Naive thymus-derived CD4-positive, alpha-beta T cell (primary cell): ENCODE measurements at places on chromosomes 13 and 19.

- H3K4me3 ChIP-seq: no peak overlapping the region
- H3K36me3 ChIP-seq: no peaks in the 10 kb centered on the region
- no peaks in the 10 kb centered on the region for H3K27me3 ChIP-seq
- no peak for DNase-seq
- no peaks in the 10 kb centered on the region for H3K4me1 ChIP-seq
Measured at GRCh38 chr13:93270769-93271742, 44.4 kb downstream of the GPC6 start.

DNA sequence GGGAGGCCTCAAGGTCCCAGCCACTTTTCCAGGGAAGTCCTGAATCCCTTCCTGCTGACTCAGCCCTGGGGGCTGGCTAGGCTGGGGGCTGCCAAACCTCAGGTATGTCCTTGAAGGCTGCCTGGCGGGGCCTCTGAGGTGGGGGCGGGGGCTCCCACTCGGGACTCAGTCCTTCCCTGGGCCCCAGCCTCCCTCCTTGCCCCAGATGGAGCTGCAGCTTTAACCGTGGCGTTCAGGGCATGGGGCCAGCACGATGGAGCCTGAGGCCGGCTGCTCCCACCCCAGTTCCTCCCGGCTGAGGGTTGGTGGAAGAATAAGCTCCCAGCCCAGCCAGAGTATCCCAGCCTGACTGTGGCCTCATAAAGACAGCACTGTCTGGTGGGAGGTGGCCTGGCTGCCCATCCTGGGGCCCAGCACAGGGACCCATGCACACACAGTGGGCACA, 12.4 kb downstream of the CILP2 start:
- no peaks in the 10 kb centered on the region for H3K4me1 ChIP-seq
- no peak for DNase-seq
- no peak overlapping the region for H3K4me3 ChIP-seq
- H3K27ac ChIP-seq: no peak overlapping the region
- H3K27me3 ChIP-seq: no peaks in the 10 kb centered on the region

DNA sequence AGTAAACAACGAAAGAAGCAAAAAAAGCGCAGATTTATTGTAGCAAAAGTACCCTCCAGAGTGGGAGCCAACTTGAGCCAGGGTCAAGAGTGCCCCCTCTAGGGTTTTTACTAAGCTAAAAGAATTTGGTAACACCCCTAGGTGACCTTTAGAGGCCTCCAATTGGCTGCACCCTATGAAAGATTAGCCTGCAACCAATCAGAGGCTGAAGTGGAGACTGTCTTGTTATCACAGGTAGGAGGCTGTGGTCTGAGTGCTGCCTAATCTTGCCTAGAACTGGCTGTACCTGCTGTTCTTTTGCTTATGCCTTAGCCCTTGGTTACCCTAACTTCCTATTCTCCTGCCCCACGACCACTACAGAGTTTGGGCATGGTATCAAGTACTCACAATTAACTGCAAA, 38.3 kb downstream of the ANKRD10 start:
- H3K36me3 ChIP-seq: no peaks in the 10 kb centered on the region
- no peak overlapping the region for H3K4me3 ChIP-seq
- DNase-seq: no peak

DNA sequence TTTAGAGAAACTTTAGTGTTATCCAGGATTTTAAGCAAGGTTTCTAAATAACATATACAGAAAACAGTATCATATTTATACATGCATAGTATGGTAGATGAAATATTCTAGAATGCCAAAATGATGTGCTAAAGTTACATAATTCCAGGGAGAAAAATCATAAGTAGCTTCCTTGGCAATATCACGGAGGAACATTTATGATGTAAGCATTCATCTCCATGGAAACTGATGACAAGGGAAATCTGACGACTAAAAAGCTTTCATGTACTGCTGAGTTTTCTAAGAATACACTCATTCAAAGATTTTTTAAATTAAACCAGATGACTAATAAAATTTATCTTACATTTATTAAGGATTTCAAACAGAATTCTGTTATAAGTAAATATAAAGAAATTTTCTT, 4.7 kb downstream of the TEX30 start:
- peaks cover 7% of the 10 kb centered on the region for H3K36me3 ChIP-seq
- H3K4me1 ChIP-seq: peaks cover 3% of the 10 kb centered on the region
- H3K27ac ChIP-seq: no peak overlapping the region
- DNase-seq: no peak
- H3K27me3 ChIP-seq: no peaks in the 10 kb centered on the region

- no peak for DNase-seq
- H3K36me3 ChIP-seq: no peaks in the 10 kb centered on the region
- H3K4me1 ChIP-seq: no peaks in the 10 kb centered on the region
- no peak overlapping the region for H3K27ac ChIP-seq
- no peak overlapping the region for H3K4me3 ChIP-seq
- H3K27me3 ChIP-seq: no peaks in the 10 kb centered on the region
Measured at GRCh38 chr19:5448374-5448773, 6.8 kb upstream of the ZNRF4 start.

DNA sequence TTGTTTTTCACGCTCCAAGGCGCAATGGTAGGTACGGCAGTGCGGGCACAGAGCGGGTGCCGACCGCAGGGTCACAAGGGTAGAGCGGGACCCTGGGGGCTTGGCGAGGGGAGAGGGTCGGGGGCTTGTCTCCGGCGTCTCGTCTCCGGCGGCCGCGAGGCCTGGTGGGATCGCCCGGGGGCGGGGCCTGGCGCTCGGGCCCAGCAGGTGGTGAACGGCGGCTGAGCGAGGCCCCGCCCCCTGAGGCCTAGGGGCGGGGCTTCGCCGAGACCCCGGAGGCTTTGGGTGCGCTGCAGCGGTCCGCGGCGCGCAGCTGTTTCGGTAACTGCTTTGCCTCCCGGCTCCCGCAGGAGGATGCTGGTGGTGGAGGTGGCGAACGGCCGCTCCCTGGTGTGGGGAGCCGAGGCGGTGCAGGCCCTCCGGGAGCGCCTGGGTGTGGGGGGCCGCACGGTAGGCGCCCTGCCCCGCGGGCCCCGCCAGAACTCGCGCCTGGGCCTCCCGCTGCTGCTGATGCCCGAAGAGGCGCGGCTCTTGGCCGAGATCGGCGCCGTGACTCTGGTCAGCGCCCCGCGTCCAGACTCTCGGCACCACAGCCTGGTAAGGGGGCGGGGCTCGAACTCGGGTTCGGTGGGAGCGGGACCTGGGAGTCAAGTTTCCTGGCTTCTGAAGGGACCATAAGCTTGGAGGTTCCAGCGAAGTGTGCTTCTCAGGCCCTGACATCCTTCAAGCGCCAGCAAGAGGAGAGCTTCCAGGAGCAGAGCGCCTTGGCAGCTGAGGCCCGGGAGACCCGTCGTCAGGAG, at the start of gene TSEN34:
Gene TSEN34 (plus strand): TSS at position 298 of the 800 bp plus-strand sequence. CDS start 57 bp downstream, at position 355.
- H3K27me3 ChIP-seq: no peaks in the 10 kb centered on the region
- no peak for DNase-seq
- peak within 1 kb of the TSS; percentile 89 for H3K4me3 ChIP-seq
